ENCODE measurements at places on chromosomes 2 and 18.

GRCh38 chr2:44679990-44680389, 261.5 kb upstream of the SIX3 start:
- no peak for DNase-seq

DNA sequence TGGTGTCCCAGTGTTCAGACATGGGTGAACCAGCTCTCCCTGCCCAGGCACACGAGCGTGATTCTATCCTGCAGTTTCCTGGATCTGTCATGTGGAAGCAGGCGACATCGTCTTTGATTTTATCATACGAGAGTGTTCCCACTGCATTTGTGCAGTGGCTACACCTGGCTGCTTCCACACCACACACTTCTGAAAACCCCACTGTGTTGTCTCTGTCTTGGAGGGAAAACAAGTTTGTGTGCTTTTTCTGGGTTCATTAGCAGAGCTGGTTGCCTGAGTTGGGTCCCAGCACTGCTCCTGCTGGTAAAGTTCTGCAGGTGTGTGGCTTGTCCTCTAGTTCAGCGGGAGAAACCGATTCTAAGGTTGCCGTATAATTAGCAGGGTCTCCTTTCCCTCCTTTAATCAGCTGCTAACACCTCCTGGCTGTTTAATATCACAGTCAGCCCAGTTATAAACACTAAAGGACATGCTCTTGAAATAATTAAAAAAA, 58.5 kb upstream of the TWIST2 start:
- DNase-seq = no peak

DNA sequence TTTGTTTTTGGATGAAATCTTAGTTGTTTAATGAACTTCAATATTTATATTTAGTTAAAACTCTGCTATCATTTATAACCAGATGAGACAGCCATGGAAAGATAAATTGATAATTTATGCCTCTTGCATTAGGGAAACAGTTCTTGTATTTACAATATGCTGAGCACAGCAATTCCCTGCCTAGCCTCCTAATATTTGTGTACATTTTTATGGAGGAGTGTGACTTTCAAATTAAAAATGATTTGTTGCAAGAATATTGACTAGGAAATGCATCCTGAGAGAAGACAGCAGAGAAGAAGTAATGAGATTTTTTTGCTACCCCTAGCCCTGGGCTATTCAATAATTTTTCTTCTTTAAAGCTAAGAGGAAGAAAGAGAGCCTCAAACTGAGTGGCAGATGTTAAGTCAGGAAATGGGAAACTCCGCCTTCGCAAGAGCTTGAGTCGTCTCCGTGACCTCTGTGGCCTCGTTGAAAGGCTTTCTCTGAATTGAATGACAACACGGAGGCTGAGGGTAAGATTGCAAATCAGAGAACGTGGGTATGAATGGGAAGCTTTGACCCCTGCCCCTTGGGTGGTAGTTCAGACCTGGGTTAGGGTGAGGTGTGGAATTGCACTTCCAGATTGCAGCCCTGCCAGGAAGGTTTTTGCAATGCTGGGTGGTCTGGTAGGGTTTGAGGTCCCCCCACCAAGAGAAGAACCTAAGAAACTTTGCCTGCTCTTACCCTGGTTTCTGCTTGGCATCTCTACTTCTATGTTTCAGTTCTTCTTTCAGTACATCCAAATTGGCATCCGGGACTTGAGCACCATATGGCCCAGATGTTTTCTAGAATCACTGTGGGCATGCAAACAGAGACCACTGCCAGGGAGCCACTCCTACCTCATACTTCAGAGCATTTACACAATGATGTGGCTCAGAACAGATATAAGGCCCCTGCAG, 210.3 kb upstream of the RBMS1 start:
- no peak for DNase-seq

DNA sequence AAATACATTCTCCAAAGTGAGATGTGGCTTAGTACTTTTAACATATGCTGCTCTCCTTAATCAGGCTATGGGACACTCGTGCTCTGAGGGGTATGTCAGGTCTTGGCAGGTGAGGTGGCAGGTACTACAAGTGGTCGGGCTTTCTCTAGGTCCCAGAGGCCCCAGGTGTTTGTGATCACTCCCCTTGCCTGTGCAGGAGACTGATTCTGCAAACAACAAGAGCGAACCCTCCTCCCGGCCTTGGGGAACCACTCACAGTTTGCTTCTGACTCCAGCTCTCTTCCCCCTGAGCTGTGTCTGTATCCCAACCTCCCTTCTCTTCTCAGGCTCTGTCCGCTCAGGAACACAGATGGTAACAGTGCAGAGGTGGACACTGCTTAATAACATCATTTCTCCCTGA, 48.1 kb downstream of the ATOH8 start:
- DNase-seq = no peak

GRCh38 chr2:112824694-112825085, 11.9 kb downstream of the IL1B start:
- no peak for DNase-seq

DNA sequence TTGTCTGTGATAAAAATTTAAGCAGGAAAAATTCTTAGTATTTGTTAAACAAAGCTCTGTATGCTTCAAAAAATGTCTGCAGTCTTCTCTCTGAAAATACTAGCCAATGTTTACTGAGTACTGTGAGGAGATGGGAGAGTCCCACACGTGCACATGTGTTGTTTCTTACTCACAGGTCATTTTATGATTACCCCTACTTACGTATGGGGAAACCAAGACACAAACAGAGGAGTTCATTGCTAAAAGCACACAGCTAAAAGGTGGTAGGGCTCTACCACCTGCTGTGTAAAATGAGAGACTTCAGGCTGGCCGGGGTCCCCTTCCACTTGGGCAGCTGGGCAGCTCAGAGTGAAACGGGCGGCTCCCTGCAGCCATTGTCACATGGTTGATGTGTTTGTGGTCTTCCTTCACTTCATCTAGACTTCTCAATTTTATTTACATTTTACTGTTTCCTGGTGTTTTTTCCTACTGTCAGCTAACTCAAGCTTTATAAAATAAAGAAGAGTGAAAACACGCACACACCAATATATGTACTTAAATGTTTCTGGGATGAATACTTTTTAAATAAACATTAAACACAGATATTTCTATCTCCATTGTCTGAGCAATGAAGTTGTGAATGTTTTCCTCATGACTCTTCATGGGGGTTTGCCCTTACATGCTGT, 71.2 kb downstream of the MBP start:
- DNase-seq = no peak

DNA sequence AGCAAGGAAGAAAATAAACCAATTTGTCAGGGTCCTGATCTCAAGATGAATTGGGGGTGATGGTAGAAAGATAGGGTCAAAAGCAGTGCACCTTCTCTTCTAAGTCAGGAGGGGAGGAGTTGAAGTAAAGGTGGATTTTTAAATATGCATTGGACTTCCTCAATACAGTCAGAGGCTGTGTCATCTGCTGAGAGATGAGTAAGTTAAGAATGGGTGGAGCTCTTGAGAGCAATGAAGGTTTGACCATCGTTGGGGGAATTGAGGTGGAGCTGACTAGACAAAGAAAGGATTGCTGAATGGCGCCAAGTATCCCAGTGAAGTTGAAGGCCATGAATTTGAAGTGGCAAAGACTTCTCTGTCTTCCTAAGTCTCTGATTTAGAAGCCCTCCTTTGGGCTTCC, 18.4 kb upstream of the CPO start:
- DNase-seq = no peak
